Glomerular endothelial cell (primary cell): ENCODE measurements at places on chromosomes 5 and 9.

GRCh38 chr5:136525597-136525996 is 160.3 kb upstream of the TRPC7 start:
- no peak for DNase-seq

DNA sequence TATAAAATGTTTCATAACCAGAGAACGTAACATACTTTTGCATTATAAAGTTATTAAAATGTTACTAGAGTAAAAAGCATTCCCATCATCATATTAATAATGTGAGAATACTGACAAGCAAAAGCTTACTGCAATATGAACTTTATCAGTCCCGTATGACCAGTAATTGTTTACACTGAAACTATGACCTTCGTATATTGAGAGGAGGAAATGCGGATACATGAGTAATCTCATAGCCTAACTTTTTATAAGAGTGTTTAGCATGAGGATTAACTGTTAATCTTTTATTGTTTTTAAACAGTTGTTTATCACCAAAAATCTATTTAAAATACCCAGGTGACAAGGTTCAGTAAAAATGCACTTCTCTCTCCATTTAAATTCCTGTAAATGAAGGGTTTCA is 272.4 kb downstream of the SLF1 start:
- no peak for DNase-seq

- DNase-seq, result no peak
Measured at GRCh38 chr5:161299053-161299452, 247.5 kb downstream of the GABRB2 start.

DNA sequence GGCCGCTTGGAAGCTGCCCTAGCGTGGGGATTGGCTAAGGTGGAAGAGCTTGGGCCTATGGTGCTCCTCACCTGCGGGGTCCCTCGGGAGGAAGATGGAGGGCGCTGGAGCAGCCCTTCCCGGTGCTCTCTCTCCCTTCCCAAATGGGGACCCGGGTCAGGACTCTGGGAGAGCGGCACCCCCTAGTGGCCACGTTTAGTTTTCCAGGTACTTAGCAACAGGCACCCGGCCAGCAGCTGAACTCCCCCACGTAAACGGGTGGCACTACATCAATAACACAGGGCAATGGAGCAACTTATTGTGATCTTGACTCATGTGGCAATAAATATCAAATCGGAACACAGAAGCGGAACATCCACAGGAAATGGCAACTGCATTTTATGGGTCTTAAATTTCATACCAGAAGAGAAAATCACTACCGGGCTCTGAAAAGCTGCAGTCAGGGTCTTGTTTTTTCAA is 316.6 kb downstream of the AGTPBP1 start:
- DNase-seq, result peak; percentile 48

DNA sequence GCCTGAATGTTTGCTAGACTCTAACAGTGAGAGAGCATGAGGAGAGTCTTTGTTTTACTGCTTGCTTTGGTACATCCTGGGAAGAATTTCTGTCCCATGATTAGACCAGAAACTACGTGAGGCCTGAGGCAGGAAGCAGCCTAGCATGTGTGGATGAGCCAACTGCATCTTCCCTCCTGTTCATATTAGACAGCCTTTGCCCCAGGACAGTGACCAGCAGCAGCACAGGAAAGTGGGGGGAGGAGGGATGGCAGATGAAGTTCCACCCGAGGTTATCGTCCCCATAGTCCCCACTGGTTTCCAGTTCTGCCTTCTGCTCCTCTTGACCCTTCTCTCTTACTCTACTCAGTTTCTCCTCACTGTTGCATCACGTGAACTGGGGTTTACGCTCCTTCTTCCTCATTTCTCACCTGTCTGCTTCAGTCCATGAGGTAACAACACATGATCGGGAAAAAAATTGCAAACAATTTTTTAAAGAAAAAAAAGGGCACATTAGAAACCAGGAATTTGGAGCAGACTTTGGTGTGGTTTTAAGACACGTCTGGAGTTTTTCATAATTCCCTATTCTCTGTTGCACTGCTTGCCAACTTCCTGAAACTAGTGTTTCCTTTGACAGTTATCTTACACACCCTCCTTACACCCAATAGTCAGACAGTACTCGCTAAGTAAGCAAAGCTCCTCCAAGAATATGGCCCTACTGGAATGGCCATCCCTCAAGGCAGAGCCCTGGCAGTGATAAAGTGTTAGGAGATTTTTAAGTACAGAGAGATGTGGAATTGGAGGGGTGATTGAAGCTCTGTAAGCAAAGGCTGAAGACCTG is 84.1 kb downstream of the SNX18 start:
- DNase-seq, result no peak

- no peak for DNase-seq
Measured at GRCh38 chr5:167057665-167058064, 1233.8 kb upstream of the WWC1 start.

- no peak for DNase-seq
Measured at GRCh38 chr5:74113927-74114326, 487.9 kb downstream of the ARHGEF28 start.

DNA sequence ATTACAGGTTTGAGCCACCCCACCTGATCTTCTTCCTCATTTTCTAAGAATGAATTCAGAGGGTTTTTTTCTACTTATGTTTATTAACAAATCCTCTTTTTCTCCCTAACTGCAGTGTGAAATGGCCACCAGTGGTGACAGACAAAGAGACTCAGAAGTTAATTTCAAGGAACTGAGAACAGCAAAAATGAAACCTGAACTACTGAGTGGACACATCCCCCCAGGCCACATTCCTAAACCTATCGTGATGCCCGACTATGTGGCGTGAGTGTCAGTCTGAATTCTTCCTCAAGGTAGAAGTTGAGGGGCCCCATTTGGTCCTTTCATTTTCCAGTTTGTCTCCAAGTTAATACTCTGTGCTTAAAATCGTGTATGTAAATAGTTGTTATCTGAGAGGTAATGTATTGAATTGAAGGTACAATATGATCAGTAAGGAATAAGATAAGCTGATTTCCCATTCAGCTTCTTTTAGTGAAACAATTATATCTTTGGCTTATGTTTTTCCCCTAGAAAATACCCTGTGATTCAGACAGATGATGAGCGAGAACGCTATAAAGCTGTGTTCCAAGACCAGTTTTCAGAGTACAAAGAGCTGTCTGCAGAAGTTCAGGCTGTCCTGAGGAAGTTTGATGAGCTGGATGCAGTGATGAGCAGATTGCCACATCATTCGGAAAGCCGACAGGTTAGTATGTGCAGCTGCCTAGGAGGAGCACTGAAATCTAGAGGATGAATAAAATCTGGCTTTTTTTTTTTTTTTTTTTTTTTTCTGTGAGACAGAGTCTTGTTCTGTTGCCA is 17.7 kb downstream of the MARVELD2 start:
- DNase-seq, result no peak

DNA sequence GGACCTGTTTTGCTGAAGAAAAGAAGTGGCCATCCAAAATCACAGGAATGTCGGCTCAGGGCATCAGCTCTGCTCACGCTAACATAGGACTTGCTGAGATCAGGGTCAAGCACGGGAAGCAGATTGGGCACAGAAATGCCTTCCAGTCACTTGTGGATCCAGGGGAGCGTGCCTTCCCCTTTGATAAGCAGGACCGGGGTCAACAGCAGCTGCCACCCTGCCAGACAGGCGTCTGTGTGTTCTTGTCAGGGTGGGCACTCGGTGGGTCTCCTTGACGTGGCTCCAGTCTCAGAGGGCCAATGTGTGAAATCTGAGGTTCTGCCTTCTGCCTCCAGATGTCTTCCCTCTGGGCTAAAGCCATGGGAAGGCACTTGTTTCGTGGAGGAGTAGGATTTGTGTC is 313.7 kb upstream of the IRX4 start:
- no peak for DNase-seq

GRCh38 chr5:160287378-160288051 is 24.8 kb downstream of the CCNJL start:
- no peak for DNase-seq

- DNase-seq, result no peak
Measured at GRCh38 chr5:61306531-61307131, 25.4 kb upstream of the ZSWIM6 start.

DNA sequence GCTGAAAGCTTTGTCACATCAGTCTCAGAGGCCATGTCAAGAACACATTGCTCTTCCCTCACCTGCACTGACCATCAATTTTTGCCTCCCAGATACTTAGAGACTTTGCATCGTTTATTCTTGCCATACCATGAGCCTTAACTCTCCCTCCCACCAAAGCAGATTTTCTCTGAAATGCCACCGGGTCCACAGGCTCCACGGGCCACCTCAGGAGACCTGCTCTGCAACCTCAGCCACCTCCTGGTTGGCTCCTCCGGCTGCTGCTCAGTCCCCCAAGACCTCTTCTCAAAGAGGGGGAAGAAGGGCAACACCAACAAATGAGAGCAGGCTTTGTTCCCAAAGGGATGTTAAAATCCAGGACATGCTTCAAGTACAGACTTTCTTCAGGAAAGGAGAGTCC is 400.5 kb downstream of the SPOCK1 start:
- no peak for DNase-seq

GRCh38 chr5:74499256-74500050 is 141.1 kb downstream of the ENC1 start:
- DNase-seq, result no peak

GRCh38 chr9:95481000-95481399 is 35.8 kb downstream of the PTCH1 start:
- DNase-seq, result no peak

- DNase-seq, result no peak
Measured at GRCh38 chr5:16970826-16971225, 34.7 kb upstream of the MYO10 start.

- DNase-seq, result no peak
Measured at GRCh38 chr9:130579738-130580463, 524 bp downstream of the FUBP3 start.

- DNase-seq, result no peak
Measured at GRCh38 chr5:25948278-25948677, 1090.1 kb downstream of the CDH9 start.

DNA sequence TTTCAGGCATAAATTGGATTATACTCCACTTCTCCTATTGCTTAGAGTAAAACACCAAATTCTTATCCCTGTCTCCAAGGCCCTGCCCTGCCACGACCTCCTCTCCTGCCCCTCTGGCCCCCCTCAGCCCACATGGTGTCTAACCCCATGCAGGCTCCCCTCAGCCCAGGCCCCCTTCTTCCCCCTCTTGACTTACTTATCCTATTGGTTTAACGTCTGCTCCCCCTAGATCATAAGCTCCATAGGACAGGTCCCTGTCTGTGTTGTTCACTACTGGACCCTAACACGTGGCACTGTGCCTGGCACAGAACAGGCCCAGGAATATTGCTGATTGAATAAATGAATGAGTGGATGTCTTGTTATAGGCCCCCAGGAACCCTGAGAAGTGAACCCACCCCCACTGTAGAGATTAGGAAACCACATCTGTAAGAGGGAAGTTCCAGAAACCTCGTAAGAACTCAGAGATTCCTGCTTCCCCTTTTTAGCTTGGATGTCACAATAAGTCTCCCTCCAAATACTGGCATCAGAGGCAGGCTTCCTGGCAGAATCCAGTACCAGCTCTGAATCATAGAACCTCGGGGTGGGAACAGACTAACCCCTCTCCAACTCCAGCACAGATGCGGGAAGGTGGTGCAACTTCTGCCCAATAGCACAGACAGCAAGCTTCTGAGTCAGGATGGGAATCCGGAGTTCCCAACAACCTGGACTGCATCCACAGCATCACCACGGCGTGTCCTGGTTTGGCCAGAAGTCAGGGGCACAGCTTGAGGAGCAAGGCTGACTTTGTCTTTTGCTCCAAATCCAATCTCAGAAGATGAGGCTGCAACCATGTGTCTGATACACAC is 31.5 kb downstream of the HRH2 start:
- no peak for DNase-seq
